ENCODE measurements at places on chromosomes 5 and 9. TPM values are rescaled to one million over a fixed set of nuclear protein-coding genes. Genes with fewer than 3 reads are reported as not detected.
A peak's percentile ranks its signal among the peaks of the same experiment; 100 is the strongest.

GRCh38 chr5:150457121-150457520 lies 7.6 kb upstream of the RPS14 start:
- H3K36me3 ChIP-seq: no peaks in the 10 kb centered on the region
- no peak overlapping the region for H3K4me3 ChIP-seq
- H3K27me3 ChIP-seq: no peaks in the 10 kb centered on the region
- no peak for DNase-seq

- peaks cover 10% of the 10 kb centered on the region for H3K36me3 ChIP-seq
- no peak overlapping the region for H3K27ac ChIP-seq
- DNase-seq: peak; percentile 18
Measured at GRCh38 chr9:98766586-98766985, 29.8 kb downstream of the ANKS6 start.

- no peaks in the 10 kb centered on the region for H3K4me1 ChIP-seq
- H3K27ac ChIP-seq: no peak overlapping the region
- no peak for DNase-seq
- no peaks in the 10 kb centered on the region for H3K36me3 ChIP-seq
Measured at GRCh38 chr5:1016036-1016435, 7.4 kb downstream of the NKD2 start.

- peak; percentile 65 for DNase-seq
- H3K36me3 ChIP-seq: no peaks in the 10 kb centered on the region
- H3K4me1 ChIP-seq: peaks cover 45% of the 10 kb centered on the region
Measured at GRCh38 chr5:98940581-98940980, 11.8 kb upstream of the CHD1 start.

DNA sequence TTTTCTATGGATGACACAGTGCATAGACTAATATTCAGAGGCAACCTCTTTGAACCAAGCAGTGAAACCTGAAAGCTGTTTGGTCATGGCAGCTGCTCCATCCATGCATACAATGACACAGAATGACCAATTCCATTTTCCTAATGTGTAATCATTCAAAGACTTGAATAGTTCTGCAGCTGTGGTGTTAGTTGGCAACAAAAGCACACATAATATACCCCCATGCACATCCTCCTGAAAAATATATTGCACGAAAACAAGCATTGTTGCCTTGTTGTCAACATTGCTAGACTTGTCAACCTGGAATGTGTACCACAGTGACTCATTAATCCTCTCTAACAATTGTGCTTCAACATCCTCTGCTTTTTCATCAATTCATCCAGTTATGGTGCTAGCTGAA lies 71.0 kb upstream of the SEMA6A start:
- no peak overlapping the region for H3K4me3 ChIP-seq
- DNase-seq: no peak
- H3K27me3 ChIP-seq: no peaks in the 10 kb centered on the region
- H3K4me1 ChIP-seq: no peaks in the 10 kb centered on the region
- no peaks in the 10 kb centered on the region for H3K36me3 ChIP-seq
- no peak overlapping the region for H3K27ac ChIP-seq

- no peak for DNase-seq
- no peak overlapping the region for H3K27ac ChIP-seq
- H3K4me3 ChIP-seq: no peak overlapping the region
- 0 out of 2 replicates have a peak, but pooled peaks cover 3% of the 10 kb centered on the region for H3K27me3 ChIP-seq
- H3K4me1 ChIP-seq: no peaks in the 10 kb centered on the region
Measured at GRCh38 chr5:90700299-90700698, 141.7 kb downstream of the ADGRV1 start.

DNA sequence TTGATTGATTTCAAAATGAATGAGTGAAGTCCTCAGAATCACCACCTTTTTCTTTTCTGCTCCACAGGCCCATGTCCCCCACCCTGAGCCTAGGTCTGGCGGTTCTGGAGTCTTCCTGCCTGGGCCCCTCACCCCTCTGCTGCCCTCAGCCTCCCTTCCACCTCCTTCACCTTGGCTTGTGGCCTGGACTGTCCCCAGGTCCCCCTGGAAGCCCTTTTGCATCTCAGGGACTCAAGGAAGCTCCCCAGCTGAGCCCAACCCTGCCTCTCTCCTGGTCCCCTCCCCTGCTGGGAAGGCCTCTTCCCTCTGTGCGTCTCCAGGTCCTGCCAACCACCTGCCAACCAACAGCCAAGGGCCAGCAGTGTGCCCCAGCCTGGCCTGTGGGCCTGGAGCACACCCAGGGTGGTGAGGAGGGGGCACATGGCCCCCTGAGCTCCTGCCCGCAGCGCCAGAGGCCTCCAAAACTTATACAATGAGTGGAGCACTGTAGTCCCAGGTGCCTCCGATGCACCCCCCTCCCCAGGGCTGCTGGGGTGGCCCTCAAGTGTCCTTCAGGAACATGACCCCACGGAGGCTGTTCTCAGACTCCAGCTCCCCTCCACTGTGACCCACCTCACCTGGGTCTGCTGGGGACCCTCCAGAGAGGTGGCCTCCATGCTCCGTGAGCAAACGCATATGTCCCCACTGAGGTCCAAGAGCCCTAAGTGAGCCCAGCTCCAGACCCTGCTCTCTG lies 20.3 kb downstream of the GLT6D1 start:
- H3K27me3 ChIP-seq: peaks cover 10% of the 10 kb centered on the region
- no peaks in the 10 kb centered on the region for H3K36me3 ChIP-seq
- DNase-seq: no peak

DNA sequence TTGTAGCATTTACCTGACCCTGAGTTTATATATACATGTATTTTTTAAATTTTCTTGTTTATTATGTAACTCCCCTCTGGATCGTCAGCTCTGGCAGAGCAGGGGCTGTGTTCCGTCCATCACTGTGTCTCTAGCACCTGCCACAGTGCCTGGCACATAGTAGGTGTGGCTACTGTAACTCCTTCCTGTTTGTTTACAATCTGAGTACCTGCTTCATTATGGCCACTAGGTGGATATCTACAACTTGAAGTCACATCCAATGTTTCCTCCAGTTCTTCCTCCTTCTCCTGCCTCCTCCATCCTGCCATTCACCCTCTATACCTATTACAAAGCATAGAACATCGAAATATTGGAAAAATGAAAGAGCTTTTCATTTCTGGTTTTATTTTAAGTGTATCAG lies 14.2 kb upstream of the PPP1R2B start:
- no peak overlapping the region for H3K27ac ChIP-seq
- no peaks in the 10 kb centered on the region for H3K4me1 ChIP-seq
- H3K27me3 ChIP-seq: 0 out of 2 replicates have a peak, but pooled peaks cover 5% of the 10 kb centered on the region

GRCh38 chr9:133830310-133830709 lies 92.2 kb upstream of the SARDH start:
- no peaks in the 10 kb centered on the region for H3K27me3 ChIP-seq
- no peaks in the 10 kb centered on the region for H3K4me1 ChIP-seq
- no peaks in the 10 kb centered on the region for H3K36me3 ChIP-seq
- H3K4me3 ChIP-seq: no peak overlapping the region
- DNase-seq: peak; percentile 5

DNA sequence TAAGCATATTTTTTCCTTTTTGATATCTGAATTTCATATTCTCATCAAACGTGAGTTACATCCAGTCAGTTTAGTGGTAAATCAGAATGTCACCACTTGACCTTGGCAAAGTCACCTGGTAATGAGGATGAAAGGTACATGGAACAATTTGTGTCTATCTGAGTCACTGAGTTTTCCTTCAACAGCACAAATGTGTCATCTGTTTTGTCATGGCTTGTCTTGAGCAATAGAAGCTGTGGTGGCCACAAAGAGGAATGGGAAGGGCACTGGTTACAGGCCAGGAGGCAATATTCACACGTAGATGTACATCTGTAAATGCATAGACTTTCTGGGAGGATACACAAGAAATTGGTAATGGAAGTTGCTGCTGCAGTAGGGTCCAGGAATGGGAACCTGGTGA lies 8.4 kb upstream of the ZNF474 start:
- no peaks in the 10 kb centered on the region for H3K27me3 ChIP-seq
- peak; percentile 85 for DNase-seq
- H3K27ac ChIP-seq: 0 out of 2 replicates have a peak overlapping the region, but pooled peaks have one; percentile 7
- no peak overlapping the region for H3K4me3 ChIP-seq
- H3K36me3 ChIP-seq: no peaks in the 10 kb centered on the region

- no peak overlapping the region for H3K27ac ChIP-seq
- H3K4me3 ChIP-seq: no peak overlapping the region
- no peak for DNase-seq
Measured at GRCh38 chr9:135464181-135464580, 15.4 kb upstream of the PPP1R26 start.

GRCh38 chr5:156201788-156202403 lies 125.1 kb upstream of the SGCD start:
- peak; percentile 80 for DNase-seq
- H3K4me1 ChIP-seq: peaks cover 24% of the 10 kb centered on the region

DNA sequence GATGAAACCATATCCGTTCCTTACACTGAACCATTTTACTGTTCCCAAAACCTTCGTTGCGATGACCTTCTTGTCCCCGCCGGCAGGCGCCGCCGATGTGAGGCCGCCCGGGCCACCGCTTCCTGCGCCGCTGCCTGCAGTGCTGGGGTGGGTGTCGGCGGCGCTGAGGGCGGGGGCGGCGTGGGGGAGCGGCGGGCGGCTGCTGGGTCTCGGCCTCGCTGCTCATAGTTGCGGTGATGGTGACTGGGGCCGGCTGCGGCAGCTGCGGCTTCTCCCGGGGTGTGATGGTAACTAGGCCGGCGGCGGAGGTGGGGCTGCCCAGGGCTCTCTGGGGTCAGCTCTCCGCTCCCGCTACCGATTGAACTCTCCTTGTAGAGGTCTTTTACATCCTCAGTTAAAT lies 14.1 kb upstream of the OR2S2 start:
- no peaks in the 10 kb centered on the region for H3K4me1 ChIP-seq
- H3K36me3 ChIP-seq: peaks cover 6% of the 10 kb centered on the region
- H3K27me3 ChIP-seq: no peaks in the 10 kb centered on the region

DNA sequence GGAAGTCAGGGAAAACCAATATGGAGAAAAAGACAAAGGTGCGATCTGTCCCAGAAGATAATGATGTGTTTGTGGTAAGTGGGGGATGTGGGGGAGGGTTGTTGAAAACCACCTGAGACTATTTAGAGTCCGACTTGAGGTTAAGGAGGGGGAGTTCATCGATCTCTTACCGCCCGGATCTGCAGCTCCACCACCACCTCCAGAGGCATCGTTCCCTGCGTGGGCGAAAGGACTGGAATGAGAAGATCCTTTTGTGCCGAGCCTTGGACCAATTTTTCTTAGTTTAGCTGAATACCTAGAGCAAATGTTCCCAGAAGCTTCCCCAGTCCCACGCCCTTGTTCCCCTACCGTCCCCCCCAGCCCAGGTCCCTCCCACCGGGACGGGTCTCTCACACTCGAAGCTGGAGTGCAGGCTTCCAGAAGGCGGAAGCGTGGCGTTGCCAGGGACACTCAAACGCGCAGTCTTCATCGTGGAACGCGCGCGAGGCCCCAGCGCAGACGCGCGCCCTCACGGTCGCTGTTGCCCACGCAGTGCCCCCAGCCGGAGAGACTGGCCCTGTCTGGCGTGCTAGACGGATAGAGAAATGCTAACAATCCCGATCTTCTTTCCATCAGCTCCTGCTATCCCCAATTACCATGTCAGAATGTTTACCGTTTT lies at the start of gene SPATA6L:
Gene SPATA6L (minus strand): TSS at position 439 of the 658 bp plus-strand sequence. CDS start 230 bp downstream, at position 209.
- H3K27ac ChIP-seq: peak within 1 kb of the TSS; percentile 47
- no peaks in the 10 kb centered on the region for H3K36me3 ChIP-seq
- H3K4me3 ChIP-seq: peak within 1 kb of the TSS; percentile 73
- DNase-seq: peak; percentile 84

GRCh38 chr5:122412966-122413365 lies 100.9 kb downstream of the SNCAIP start:
- H3K27me3 ChIP-seq: no peaks in the 10 kb centered on the region
- H3K27ac ChIP-seq: no peak overlapping the region
- no peak overlapping the region for H3K4me3 ChIP-seq
- 0 out of 2 replicates have a peak, but pooled peaks cover 2% of the 10 kb centered on the region for H3K4me1 ChIP-seq
- no peak for DNase-seq

DNA sequence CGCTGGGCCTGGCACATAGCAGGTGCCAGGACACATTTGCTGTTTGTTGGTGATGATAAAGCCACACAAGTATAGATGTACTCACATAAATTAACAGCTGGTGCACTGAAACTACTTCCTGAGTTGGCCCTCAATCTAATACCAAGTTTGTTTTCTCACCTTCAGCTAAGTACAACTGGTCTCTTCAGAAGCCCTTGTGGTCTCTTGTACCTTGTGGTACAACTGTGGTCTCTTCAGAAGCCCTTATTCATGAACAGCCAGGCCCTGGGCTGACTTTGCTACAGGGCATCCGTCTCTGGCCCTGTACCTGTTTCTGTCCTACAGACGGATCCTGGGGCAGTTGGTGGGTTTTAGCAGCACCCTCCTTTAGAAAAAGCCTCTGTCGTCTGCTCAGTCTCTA lies 81.5 kb downstream of the DAB2IP start:
- no peaks in the 10 kb centered on the region for H3K36me3 ChIP-seq
- H3K4me1 ChIP-seq: peaks cover 22% of the 10 kb centered on the region
- DNase-seq: no peak

- peak; percentile 72 for DNase-seq
- no peak overlapping the region for H3K4me3 ChIP-seq
- peak overlapping the region; percentile 94 for H3K27ac ChIP-seq
Measured at GRCh38 chr9:127918183-127919107, 1.6 kb upstream of the ST6GALNAC4 start.

- H3K27me3 ChIP-seq: 0 out of 2 replicates have a peak, but pooled peaks cover 4% of the 10 kb centered on the region
- no peaks in the 10 kb centered on the region for H3K4me1 ChIP-seq
- H3K36me3 ChIP-seq: no peaks in the 10 kb centered on the region
- no peak overlapping the region for H3K4me3 ChIP-seq
- no peak overlapping the region for H3K27ac ChIP-seq
- peak; percentile 10 for DNase-seq
Measured at GRCh38 chr5:163789870-163790269, 284.5 kb downstream of the MAT2B start.

DNA sequence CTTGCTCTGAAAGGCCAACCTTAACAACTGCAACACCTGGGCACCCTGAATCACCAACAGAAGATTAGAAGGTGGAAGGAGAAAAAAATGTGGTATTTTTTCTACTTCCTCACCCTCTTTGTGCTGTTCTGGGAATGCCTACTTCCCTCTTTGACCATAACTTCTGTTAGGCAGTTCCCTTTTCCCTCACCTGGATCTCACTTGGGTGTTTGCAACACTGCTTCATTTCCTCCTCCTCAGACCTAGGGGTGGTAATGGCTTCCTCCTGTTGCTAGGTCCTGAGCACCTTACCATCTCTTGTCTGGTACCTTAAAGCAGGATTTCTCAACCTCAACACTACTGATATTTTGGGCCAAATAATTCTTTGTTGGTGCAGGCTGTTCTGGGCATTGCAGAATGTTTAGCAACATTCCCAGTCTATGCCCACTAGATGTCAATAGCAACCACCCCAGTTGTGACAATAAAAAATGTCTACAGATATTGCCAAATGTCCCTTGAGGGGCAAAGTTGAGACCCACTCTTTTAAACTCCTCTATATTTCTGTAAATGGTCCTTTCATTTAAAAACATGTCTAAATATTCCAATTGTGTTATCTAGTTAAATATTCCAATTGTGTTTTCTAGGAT lies 300.0 kb upstream of the VLDLR start:
- no peak overlapping the region for H3K27ac ChIP-seq
- peak; percentile 20 for DNase-seq
- no peak overlapping the region for H3K4me3 ChIP-seq
- no peaks in the 10 kb centered on the region for H3K36me3 ChIP-seq
- no peaks in the 10 kb centered on the region for H3K27me3 ChIP-seq

Gene PTGES
- total RNA-seq: 12.6 TPM

Gene CAVIN4
- 1.9 TPM for total RNA-seq

Gene LVRN
- not detected for total RNA-seq

Gene PRRX2
- total RNA-seq: 145 TPM

Gene C5orf46
- not detected for total RNA-seq

Gene TIMD4
- total RNA-seq: not detected

Gene MYOT
- not detected for total RNA-seq

Gene AK1
- 51.8 TPM for total RNA-seq

Gene FAM151B
- total RNA-seq: 3.4 TPM

All from GM23248 (cell line).